Activated CD4-positive, CD25-positive, alpha-beta regulatory T cell treated with anti-CD3 and anti-CD28 coated beads, Interleukin-2, amount 50 U/mL, for 24 hours (primary cell): ENCODE measurements at places on chromosomes 2 and 18.

GRCh38 chr18:75106746-75107145 is 102.2 kb downstream of the PTGR3 start:
- no peak for ATAC-seq

DNA sequence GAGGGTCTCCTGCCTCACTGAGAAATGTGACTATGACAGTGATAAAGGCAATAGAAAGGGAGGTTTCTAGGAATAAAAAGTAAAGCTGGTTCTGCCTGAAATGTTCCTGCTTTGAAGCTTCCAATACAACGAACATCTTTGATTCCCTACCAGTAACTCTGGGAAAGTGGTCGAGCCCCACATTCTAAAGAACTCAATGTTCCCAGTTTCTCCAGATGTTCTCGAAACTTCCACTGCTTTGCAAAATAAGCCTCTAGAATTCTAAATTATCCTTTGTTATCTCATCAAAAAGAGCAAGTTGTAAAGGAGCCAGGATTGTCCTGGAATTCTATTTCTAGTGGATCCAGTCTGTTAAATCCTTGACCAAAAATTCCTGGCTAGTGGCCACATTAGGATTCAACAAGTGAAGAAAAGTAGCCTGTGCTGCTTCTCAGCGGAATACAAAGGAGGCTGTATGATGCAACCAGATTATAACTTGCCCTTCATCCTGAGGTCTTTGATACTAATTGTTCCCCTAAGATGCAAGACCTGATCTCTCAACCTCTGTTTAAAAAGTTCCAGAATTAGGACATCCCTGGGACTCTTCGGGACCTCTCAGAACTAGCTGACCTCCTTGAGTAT is 8.4 kb downstream of the SCN7A start:
- no peak for ATAC-seq

- no peak for ATAC-seq
Measured at GRCh38 chr2:205324355-205324754, 357.9 kb upstream of the NRP2 start.

DNA sequence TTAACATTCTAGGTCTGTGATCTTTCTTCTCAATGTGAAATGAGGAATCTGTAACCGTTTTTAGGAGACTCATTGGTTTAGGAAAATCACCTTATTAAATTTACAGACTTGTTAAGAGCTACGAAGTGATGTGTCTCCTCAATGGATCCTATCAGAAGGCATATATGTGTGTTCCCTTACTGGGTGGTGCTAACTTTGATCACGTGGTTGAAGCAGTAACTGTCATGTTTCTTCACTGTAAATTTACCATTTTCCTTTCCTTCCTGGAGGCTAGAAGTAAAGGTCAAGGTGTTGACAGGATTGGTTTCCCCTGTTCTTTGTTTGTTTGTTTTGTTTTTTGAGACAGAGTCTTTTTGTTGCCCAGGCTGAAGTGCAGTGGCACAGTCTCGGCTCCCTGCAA is 1.4 kb upstream of the MTHFD2 start:
- no peak for ATAC-seq
